ENCODE measurements at places on chromosomes 3 and 15. TPM values are rescaled to one million over a fixed set of nuclear protein-coding genes. Genes with fewer than 3 reads are reported as not detected.

PIGZ gene
- 5.6 TPM for total RNA-seq

ADGRG7 gene
- not detected for total RNA-seq

CPN2 gene
- not detected for total RNA-seq

USP3 gene
- 55.3 TPM for total RNA-seq

CCR3 gene
- total RNA-seq = 0.13 TPM
